GM04503 (cell line): ENCODE measurements at places on chromosomes 12 and 14.
A peak's percentile ranks its signal among the peaks of the same experiment; 100 is the strongest.

- no peak for DNase-seq
Measured at GRCh38 chr12:112275207-112275606, 107.0 kb downstream of the HECTD4 start.

DNA sequence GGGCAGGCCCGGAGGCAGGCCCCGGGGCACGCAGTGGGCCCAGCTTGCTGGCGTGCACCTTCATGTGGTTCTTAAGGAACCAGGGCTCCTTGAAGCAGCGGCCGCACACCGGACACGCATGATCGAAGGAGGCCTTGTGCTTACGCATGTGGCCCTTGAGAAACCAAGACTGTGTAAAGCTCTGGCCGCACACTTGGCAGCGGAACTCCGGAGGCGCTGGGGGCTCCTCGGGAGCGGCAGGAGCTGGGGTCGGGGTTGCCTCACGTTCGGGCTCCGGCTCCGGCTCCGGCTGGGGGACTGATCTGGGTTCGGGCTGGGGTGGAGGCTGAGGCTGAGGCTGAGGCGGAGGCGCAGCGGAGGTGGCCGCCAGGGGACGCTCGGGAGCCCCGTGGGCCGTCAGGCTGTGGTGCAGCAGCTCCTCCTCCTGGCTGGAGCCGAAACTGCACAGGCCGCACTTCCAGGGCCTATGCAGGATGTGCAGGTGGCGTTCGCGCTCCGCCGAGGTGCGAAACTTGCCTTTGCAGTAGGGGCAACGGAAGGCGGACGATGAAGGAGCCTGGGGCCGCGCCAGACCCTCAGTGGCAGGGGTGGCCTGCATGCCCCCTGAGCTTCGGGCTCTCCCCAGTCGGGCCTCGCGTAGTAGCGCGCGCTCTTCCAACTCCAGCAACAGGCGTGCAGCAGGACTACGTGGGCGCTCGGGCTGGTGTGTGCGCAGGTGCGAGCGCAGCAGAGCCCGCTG lies 6.0 kb downstream of the ZNF219 start:
- DNase-seq: no peak

DNA sequence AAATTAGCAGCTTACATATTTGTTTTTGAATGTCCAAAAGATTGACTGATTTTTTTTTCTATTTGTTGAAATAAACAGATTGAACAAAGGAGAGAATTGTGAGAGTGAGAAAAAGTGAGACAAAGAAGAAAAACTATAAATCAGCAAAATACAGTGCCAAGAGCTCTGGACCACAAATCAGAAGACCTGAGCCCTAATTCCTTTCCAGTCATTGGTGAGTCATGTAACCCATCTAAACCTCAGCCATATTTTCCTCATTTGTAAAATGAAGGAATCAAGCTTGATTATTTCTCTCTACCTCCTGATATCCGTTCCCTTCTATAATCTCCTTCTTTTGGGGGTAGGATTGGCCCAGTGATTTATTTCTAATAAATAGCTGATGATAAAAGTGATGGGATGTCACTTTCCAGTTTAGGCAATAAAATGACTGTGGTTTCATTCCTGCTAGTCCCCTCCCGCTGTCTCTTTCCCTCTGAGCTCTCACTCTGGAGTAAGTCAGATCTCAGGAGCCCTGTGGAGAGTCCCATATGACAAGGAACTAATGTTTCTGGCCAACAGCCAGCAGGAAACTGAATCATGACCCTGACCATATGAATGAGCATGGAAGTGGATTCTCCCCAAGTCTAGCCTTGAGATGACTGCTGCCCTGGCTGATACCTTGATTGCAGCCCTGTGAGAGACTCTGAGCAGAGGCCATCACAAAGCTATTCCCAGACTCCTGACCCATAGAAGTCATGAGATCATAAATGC lies 218.9 kb downstream of the ACSS3 start:
- DNase-seq: no peak

GRCh38 chr14:81192594-81192993 lies 28.2 kb downstream of the GTF2A1 start:
- DNase-seq: no peak

DNA sequence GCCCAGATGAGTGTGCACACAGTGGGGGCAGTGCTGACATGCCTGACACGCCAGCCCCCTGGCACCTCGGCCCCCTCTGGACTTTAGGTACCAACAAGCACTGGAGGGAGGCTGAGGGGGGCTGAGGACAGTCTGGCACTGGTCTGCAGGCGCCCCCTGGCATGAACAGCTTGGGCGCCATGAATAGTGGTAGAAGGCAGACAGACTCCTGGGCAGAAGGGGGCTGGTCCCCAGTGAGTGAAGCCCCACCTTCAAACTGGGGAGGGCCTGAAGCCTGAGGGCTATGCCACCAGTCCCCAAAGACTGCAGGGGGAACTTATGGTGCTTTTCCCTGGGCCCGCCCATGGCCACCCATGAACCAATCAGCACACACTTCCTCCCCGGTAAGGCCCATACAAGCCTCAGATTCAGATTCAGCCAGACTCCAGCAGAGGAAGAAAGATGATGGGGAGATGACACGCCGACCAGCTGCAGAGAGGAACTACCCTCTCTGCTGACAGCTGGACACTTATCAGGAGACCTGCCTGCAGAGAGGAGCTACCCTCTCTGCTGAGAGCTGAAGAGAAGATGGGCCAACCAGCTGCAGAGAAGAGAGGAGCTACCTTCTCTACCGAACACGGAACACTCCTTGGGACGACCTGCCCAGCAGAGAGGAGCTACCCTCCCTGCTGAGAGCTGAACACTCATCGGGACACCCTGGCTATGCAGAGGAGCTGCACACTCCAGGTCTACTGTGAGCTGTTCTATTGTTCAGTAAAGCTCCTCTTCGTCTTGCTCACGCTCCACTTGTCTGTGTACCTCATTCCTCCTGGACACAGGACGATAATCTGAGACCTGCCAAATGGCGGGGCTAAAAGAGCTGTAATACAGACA lies 324.5 kb downstream of the PCNX1 start:
- DNase-seq: no peak

DNA sequence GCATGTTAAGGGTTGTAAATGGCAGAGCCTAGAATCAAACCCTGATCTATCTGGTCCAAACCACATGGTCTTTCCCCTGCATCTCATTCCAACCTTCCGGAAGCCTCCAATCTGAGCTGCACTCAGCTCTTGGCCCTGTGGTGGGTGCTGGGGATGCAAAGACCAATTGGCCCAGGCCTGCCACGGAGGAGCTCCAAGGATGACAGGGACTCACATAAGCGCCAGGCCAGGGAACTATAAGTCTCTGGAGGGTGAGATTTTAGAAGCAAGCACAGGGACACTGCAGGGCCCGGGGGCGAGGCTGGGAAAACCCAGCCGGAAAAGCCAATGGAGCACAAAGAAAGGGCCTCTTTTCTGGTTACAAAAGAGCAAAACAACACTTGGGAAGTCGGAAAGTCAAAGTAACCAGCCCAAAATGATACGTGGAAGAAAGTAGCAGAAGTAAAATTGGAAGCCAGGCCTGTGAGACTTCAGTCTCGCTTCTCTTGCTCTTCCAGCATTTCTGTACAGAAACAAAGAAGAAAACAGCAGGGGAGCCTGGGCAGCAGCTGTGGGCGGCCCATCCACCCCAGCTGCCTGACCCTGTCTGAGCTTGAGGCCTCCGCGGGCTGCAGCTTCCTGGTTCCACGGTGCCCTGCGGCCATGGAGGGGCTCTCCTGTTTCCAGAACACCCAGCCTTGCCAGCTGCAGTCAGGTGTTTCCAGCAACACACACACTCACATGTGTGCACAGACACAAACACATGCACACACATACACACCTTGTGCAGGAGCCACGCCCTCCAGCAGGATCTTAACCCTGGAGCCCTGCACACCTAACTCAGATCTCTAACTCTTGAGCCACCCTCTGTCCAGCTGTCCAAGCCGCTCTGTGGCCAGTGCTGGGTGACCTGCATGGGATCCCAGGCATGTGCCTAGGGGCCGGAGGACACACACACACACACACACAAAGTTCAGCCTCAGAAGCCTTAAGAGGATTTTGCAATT lies 178.2 kb downstream of the BCL11B start:
- DNase-seq: no peak

GRCh38 chr12:28759333-28759732 lies 389.7 kb upstream of the FAR2 start:
- DNase-seq: no peak

DNA sequence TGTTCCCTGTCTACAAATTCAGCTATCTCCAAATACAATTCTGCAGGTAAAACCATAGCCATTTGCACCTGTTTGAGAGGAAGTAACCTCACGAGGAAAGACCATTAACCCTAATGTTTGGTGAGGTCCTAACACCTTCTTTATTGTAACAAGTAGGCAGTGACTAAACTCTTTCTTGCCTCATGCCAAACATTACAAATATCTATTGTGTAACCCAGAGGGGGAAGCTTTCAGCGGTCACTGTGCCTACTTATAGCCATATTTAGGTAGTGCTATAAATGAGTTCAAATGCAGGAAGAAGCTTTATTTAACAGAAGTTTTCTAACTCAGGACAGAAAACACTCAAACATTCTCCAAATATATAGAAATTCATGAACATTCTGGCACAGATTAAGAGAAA lies 252.7 kb downstream of the LRFN5 start:
- no peak for DNase-seq

GRCh38 chr12:67355428-67356379 lies 86.5 kb downstream of the CAND1 start:
- DNase-seq: no peak

DNA sequence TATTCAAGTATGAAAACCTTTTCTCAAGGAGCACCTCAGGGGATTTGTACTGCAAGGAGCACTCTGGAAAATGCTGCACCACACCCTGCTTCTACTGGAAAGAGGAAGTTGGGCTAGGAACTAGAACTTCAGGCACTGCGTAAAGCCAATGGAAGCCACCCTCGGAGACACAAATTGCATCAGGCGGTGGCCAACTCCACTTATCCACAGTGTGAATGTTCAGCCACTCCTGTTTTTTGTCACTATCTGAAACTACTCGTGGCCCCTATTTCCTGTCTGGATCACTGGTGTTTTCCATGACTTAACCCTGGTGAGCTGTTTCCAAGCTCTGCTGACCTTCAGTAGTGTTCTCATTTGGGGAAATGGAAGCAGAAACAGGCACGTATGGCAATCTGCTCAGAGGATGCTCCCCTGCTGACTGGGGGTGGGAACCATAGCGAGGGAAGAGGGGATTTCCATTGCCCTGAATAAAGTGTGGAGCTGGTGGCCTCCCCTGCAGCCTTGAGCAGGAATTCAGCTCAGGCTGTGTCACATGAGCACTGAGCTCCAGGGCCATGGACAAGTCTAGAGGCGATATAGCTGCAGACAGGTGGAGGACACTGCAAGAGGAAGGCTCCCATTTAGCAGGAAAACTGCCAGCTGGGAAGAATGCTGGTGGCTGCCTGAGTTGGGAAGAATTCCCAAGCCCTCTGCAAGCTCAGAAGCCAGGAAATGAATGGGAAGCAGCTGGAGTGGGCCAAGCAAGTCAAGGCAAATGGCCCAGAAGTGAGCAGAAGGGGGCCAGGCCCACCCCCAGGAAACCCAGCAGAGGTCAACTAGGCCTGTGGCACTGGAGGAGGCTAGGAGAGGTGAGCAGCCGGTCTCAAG lies 50.5 kb upstream of the RAP1B start:
- DNase-seq: no peak

GRCh38 chr12:48602192-48602989 lies 32.5 kb upstream of the LALBA start:
- DNase-seq: no peak

DNA sequence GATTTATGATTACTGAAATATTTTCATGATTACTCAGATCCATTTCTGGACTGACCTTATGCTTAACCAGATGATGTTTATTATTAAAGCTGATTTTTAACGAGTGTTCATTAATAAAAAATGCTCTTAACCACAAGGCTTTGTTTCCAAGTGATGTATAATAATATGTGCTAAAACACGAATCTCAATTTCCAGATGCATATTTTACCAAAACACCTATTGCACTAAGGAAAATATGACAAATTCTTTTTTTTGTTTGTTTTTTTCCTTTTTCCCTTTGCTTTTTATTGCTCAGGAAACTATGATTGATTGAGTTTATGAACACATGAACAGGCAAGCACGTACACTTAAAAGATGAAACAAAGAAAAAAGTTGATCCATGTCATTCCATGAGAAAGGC lies 16.9 kb upstream of the DUSP6 start:
- no peak for DNase-seq

- DNase-seq: peak; percentile 85
Measured at GRCh38 chr12:19273482-19274330, 144.2 kb downstream of the PLEKHA5 start.

GRCh38 chr12:6653342-6653741 lies 6.1 kb upstream of the ACRBP start:
- DNase-seq: no peak

DNA sequence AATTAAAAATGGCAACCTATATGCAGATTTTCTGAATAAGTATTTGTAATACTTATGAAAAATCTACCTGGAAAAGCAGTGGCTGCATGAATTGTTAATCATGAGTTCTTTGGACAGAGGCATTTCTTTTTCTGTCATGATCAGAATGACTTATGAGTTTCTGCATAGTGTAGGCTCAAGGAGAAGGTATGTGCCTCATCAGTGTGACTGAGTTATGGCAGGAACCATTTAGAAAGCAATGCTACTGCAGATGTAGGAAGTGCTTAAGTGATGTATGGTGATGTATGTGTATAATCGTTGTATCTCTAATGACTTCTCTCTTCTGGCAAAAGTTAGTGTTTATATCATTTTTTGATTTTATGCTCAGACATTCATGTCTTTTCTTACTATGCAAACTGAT lies 816.4 kb upstream of the FBXO33 start:
- no peak for DNase-seq

GRCh38 chr12:46661110-46661845 lies 164.5 kb downstream of the SLC38A4 start:
- DNase-seq: peak; percentile 52

- DNase-seq: no peak
Measured at GRCh38 chr12:95386051-95386450, 87.9 kb upstream of the METAP2 start.

GRCh38 chr14:100670017-100670752 lies 56.5 kb upstream of the DLK1 start:
- DNase-seq: no peak

GRCh38 chr14:21042918-21043317 lies 756 bp downstream of the RNASE7 start:
- DNase-seq: no peak

GRCh38 chr12:4738541-4738940 lies 18.3 kb downstream of the GALNT8 start:
- DNase-seq: no peak

- no peak for DNase-seq
Measured at GRCh38 chr12:54164387-54165145, 24.2 kb downstream of the SMUG1 start.

DNA sequence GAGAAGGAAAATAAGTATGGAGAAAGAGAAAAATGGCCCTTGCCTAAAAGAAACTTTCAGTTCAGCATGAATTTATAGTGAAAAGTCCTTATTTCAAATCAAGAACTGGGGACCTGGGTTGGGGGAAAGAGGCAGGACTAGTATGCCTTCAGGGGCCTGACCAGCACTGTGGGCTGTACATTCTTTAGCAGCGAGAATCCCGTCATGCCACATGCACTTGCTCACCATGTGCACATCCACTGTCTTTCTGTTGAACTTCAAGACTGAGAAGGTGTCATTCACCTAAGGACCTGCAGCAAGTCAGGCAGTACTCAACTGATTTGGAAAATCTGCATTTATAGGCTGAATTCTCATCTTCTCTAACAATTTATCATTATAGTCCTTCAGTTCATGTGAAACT lies 50.2 kb downstream of the RAB35 start:
- DNase-seq: no peak
